NCI-H1417 treated with DMSO at 0.1 percent for 48 hours (cell line): ENCODE measurements at places on chromosomes 2 and 18.

GRCh38 chr2:96508521-96509113 lies 3.5 kb upstream of the NEURL3 start:
- no peak for DNase-seq

DNA sequence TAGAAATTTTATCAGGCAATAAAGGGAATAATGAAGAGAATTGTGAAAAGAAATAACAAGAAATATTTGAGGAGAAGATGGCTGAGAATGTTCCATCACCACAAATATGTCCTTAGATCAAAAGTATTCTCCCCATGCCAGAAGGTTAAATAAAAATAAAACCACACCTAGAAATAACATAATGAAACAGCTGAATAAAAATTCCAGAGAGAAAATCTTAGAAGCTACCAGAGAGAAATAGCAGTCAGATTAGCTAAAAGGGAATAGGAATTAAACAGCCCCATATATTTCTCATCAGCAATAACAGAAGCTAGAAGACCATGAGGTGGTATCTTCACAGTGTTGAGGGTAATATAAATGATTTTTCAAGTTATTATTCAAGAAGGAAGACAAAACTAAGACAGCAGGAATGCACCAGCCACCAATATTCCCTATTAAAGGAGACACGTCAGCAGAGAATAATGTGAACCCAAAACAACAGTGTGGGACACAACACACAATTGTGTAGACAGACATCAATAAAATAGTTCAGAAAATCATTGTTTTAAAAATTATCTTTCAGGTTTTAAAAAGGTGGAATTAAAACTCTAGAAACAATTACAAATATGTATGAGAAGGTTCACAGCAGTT lies 82.0 kb upstream of the NEDD4L start:
- DNase-seq: no peak

DNA sequence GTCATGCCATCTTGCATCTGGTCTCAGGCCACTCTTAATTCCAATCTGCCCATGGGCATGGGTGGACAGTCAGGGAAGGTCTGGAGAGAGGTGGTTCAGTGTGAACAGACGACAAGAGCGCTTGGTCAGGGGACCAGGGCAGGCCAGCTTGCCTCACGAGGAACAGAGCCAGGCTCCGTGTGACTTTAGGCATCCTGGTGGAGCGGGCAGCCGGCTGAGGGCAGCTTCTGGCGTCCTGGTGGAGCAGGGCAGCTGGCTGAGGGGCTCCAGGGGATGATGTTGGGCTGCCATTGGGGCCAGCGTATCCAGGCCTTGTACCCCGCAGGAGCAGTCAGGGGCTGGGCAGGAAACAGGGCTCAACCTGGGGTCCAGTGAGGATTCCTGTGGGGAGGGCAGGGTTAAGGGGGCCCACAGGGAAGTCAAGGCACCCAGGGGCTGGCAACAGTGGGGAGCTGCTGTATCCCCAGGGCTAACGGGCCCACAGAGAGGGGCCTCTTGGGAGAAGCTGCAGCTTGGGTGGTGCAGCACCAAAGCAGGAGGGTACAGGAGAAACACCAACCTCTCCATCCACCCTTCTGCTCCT lies 197.9 kb upstream of the TWIST2 start:
- no peak for DNase-seq

GRCh38 chr2:139946690-139947089 lies 1166.5 kb upstream of the NXPH2 start:
- no peak for DNase-seq

GRCh38 chr2:85600951-85601770 lies 1.3 kb downstream of the TMEM150A start:
- DNase-seq: no peak

DNA sequence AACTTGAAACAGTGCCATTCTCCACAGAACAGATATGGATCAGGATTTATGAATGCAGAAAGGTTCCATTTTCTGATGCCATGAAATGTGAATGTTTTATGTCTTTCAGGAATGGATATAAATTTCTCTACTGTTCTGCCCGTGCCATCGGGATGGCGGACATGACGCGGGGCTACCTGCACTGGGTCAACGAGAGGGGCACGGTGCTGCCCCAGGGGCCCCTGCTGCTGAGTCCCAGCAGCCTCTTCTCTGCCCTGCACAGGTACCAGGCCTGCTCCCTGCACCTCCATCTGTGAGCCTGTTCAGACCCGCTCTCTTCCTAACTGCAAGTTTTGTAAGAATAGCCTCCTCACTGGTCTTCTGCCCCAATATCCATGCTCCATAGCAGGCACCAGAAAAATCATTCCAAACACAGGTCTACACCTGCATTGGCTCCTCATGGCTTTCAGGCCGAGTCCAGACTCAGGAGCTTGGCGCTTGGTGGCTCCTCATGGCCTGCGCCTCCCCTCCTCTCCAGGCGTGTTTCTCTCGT lies 68.6 kb downstream of the LPIN1 start:
- no peak for DNase-seq

GRCh38 chr2:184004948-184005672 lies 593.2 kb upstream of the ZNF804A start:
- DNase-seq: no peak

DNA sequence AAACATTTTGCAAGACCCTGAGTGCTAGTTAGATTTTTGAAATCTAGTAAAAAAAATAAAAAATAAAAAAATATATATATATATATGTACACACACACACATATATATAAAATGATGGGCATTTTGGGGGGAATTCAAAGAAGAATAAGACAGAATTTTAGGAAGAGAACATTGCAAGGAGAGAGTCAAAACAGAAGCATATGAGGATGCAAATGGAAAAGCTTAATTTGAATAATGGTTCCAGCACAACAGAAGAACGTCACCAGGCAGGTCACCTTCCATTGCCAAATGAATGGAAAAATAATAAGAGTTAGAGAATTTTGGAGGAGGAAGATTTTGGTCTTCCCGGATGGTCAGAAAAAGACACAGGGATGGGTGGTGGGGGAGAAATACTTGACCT lies 1097.2 kb downstream of the BCL11A start:
- DNase-seq: no peak

- no peak for DNase-seq
These were observed 272.4 kb downstream of the AGAP1 start for GRCh38 chr2:235766278-235766677.

DNA sequence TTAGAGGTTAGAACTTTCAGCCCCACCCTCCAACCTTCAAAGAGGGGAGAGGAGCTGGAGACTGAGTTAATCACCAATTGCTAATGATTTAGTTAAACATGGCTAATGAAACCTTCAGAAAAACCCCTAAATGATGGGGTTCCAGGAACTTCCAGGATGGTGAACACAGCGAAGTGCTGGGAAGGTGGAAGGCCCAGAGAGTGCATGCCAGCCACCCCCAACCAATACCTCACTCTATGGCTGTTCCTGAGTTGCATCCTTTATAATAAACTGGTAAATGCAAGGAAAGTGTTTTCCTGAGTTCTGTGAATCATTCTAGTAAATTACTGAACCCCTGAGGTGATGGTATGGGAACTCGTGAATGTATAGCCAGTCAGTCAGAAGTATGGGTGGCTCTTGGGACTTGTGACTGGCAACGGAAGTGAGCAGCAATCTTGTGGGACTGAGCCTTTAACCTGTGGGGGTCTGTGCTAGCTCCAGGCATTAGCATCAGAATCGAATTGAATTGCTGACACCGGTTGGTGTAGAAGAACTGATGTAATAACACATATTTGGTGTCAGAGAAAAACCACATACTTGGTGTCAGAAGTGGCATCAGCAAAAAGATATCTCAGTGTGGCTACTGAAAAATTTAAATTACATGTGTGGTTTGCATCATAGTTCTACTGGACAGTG lies 37.4 kb downstream of the NPHP1 start:
- DNase-seq: no peak

DNA sequence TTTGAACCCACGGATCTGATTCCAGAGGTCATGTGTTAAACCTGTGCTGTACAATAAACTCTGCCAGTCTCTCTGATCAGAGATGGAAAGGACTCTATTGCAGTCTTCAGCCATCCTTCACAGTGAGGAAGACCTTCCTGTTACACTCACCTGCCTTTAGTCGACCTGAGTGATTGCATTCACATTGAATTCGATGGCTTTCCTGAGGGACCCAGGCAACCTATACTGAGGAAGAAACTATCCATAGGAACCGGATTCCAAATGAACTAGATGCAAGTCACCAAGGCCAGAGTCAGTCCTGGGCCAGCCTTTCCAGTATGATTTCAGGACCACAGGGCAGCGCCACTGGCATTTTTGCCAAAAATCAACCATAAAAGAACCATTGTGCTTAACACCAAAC lies 56.8 kb downstream of the PKDCC start:
- no peak for DNase-seq

GRCh38 chr2:109460553-109461324 lies 153.0 kb downstream of the SEPTIN10 start:
- DNase-seq: no peak

DNA sequence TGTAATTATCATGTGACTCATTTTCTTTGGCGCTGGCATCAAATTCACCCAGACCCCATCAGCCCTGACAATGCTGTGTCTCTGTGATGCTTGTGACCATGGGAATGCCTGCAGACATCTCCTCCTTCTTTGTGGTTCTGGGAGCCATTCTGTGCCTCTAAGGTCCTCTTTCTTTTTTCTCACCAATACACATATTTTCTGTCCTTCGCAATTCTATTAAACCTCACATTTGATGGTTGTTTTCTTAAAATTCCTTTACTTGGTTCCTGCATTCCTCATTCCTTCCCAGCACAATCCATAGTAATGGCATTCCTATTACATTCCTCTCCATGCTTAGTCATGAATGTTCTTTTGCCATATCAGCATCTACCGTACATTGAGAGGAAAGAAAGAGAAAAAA lies 375.3 kb downstream of the PIK3C3 start:
- DNase-seq: no peak

- DNase-seq: no peak
These were observed 77.2 kb upstream of the TLK1 start for GRCh38 chr2:171237751-171238505.

DNA sequence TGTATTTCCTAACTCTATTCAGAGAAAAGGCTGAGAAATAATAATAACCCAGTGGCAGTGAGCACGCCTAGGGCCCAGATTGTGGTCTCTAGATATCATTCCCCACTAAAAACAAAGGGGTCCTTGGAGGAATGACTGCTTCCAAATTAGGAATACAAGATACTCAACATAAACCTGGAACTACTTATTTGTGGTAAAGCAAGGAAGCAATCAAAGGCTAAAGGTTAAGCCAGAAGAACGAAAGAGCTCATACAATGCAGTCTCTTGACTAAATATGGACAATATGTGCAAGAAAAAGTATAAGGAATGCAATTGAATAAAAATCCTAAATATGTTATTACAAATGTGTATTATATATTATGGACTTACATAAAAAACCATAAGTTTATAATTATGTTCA lies 253.5 kb upstream of the NRP2 start:
- DNase-seq: no peak

GRCh38 chr2:177394594-177394973 lies 2.0 kb downstream of the AGPS start:
- DNase-seq: no peak

GRCh38 chr18:36108196-36108595 lies 20.9 kb downstream of the SLC39A6 start:
- no peak for DNase-seq

- no peak for DNase-seq
These were observed 200.7 kb upstream of the TNP1 start for GRCh38 chr2:217060516-217060915.

DNA sequence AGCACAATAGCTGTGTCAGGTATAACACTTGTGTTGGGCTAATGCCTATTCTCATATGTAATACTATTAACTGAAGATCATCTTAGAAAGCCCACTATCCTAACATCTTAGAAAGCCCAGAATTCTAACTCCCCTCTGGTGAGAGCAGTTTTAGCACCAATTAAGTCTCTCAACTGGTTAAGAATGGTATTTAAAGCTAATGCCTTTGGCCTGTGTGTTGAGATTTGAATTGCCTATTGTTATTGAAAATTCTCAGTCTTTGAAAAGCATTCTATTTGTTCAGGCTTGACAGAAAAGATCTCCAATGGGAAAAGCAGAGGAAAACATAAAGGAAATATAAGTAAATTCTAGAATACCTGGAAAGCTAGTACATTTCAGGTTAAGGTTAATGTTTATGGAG lies 352.5 kb downstream of the ARHGAP15 start:
- DNase-seq: no peak

DNA sequence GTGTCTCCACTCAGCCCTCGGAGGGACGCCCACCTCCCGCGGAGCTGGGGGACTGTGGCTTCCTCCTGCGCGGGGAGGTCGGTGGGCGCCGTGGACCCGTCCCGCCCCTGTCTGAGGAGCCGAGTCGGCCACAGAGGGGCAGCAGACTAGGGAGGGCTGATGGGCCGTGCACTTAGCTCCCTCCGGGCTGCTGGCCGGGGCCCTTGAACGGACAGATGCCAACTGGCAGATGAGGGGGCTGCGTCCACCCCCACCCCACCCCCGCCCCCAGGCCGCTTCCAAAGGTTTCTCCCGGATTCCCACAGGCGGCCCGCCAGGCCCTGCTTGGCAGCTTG lies 10.4 kb upstream of the UBE2F start:
- no peak for DNase-seq

DNA sequence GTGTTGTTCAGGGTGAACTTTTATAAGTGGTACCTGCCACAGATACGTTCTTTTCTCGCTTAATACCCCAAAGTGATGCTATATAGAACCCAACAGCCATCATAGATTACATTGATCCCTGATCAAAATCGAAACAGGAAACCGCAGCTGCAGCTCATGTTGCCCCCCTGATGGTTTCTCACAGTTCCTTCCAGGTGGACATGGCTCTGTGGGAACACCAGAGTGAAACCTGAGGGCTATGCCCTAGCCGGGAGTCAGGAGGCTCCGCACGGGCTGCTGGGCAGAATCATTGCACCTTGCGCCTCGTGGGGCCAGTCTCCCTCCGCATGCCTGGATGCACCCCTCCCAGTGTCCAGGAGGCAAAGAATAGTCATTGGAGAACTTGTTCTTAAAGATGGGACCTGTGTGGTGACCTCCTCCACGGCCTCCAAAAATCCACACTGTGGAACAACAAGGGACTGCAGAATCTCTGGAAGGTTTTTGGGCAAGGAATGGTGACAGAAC lies 61.8 kb downstream of the CRACDL start:
- DNase-seq: no peak

DNA sequence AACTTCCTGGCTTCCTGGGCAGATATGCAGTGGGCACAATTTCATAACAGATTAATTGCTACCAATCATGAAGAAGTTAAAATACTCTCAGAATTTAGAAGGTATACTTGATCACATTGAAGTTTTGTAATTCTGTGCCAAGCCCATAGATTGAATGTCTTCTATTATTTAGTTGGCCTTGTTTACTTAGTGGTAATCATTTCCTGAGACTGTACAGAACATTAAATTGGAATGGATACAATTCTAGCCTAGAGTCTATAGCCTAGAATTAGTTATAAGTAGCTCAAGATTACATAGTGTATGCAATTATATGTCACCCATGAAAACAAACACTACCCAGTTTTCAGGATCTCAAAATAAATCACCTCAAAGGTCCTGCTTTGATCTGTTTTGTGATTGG lies 615.8 kb downstream of the XIRP2 start:
- DNase-seq: no peak

GRCh38 chr18:50642439-50642838 lies 82.6 kb downstream of the MAPK4 start:
- DNase-seq: no peak

- DNase-seq: no peak
These were observed 57.8 kb upstream of the CCDC141 start for GRCh38 chr2:179107737-179108136.

GRCh38 chr18:9688036-9688741 lies 19.9 kb upstream of the RAB31 start:
- no peak for DNase-seq

- no peak for DNase-seq
These were observed 63.1 kb upstream of the TMEM178A start for GRCh38 chr2:39602616-39603015.
